Activated naive CD4-positive, alpha-beta T cell treated with anti-CD3 and anti-CD28 coated beads, Interleukin-2, amount 50 U/mL, for 72 hours (primary cell): ENCODE measurements at places on chromosomes 2 and 18.

GRCh38 chr2:127082974-127083373 is 24.0 kb downstream of the BIN1 start:
- no peak for DNase-seq

DNA sequence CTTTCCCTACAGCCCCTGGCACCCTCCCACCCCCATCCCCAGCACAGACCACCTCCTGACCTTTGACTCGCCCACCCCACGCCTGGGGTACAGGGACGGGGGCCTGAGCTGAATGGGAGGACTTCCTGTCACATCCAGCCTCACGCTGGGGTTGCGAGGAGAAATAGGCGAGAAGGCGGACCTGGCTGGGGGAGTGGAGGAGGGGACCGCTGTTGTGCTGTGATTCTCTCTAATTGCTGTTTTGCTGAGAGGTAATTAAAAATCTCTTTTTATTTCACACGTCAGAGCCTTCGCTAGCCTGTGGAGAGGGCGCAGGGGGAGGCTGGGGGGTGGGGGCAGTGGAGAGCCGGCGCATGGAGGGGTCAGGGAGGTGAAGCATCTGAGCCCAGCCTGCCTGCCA is 9.7 kb upstream of the ECEL1 start:
- no peak for DNase-seq

GRCh38 chr18:10184776-10185175 is 269.7 kb upstream of the APCDD1 start:
- no peak for DNase-seq

- no peak for DNase-seq
Observed at GRCh38 chr2:192007581-192008228, 160.8 kb upstream of the CAVIN2 start.

- DNase-seq = no peak
Observed at GRCh38 chr2:235583144-235583543, 89.3 kb downstream of the AGAP1 start.

DNA sequence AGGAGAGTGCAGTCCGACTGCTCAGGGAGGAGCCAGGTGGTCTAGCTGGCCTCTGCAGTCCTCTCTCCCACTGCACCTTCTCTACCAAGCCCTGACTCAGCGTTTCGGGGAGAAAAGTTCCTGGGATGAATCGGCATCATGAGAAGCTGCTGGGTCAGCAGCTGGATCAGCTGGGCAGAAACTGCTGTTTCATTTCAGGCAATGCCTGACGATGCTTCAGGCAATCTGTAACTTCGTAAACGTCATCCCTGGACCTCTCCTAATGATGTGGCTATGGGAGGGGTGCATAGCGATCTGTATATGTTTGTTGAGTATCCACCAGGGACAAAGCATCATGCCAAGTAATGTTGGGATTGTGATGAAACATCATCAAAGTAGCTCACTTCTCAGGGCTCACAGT is 20.7 kb downstream of the LIPG start:
- no peak for DNase-seq

DNA sequence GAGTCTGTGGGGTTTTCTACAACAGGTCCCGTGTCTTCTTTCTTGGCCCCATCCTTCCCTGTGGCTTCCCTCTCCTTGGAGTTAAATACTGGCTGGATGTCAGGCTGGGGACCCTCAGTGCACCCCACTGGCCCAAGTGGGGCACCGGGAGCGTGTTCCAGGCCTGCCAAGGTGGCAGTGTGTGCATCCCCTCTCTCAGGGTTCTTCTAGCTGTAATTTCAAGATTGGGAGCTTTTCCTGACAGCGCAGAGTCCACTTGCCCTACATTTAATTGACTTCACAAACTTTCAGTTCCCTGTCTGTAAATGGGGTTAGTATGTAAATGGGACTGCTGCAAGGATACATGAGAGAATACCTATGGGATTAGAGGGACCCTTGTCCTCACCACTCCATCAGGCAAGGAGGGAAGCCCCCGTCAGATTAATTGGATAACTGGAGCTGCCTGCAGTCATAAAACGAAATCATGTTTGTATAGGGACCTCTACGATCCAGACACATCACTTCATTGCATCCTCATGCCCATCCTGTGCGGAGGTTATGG is 66.6 kb downstream of the IL1R2 start:
- no peak for DNase-seq

DNA sequence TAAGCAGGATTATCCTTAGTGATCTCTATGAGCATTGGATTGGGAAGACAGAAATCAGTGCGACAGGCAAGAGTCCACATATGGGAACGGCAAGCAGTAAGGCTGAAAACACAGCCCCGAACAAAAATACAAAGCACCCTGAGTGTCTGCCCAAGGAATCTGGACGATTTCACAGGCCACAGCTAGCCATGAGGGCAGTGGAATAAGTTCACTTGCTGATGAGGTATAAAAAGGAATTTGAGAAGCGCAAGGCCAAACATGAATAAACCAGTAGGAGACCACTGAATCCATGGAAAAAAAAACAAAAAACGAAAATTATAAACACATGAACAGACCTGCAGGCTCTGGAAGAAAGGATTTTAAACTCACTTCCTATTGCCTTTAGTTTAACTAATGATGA is 24.3 kb downstream of the WDSUB1 start:
- no peak for DNase-seq

DNA sequence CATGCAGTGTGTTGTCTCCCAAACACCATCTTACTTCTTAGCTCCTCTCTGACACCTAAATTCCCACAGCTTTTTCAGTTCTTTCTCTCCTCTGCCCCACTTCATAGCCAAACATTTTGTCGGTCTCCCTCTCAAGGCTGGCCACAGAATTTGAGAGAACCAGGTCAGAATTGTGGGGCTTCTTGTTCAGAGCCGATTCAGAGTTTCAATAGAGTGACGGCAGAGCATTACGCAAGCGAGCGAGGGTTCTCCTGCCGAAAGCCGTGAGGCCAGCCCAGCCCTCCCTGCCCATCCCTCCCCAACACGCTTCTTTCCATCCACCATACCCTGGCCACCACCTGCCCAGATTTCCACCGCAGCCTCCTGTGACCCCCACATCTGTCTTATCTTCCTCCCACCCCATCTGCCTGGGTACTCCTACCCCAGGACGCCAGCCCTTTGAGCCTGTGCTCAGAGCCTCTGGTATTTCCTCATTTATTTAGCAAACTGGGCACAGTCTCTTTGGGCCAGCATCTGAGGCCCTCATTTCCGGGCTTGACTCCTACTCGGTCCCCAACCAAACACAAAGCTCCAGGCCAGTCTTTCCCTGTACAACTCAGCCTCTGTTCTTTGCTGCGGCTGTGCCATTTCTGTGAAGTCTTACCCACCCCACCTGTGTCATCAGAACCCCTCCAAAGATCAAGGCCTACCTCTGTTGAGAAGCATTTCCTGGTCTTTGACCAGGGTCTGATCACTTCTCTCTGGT is 70.0 kb upstream of the MAP4K4 start:
- DNase-seq = no peak

DNA sequence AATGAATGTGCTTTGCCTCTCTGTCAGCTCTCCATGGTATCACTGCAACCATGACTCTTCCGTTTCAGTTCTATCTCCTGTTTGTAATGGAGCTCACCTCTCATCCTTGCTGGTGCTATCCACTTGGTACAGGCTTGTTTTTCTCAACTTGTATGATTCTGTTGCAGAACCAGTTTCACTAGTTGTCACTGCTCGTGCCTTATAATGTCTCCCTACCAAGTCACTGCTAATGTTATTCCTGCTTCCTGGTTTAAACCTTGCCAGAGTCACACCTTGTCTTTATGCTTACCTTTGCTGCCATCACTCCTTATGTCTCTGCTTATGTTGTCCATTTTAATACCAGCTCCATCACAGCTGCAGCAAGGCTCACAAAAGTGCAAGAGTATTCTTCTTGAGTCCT is 1191.0 kb upstream of the LRRTM1 start:
- no peak for DNase-seq

- no peak for DNase-seq
Observed at GRCh38 chr2:50597206-50597605, 434.7 kb downstream of the NRXN1 start.

DNA sequence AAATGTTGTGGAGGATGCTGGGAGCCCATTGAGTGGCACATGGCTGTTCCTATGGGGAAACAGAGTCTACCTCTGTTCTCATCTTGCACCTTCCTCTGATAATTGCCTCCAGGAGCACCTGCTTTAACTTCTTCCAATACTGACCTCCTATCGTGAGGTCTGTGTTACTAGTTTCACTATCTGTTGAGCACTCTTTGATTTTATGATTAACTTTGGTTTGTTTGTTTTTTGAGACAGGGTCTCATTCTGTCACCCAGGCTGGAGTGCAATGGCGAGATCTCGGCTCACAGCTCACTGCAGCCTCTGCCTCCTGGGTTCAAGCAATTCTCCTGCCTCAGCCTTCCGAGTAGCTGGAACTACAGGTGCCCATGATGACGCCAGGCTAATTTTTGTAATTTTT is 12.1 kb upstream of the RFX8 start:
- DNase-seq = no peak

GRCh38 chr2:118993392-118993752 is 51.4 kb downstream of the MARCO start:
- no peak for DNase-seq

DNA sequence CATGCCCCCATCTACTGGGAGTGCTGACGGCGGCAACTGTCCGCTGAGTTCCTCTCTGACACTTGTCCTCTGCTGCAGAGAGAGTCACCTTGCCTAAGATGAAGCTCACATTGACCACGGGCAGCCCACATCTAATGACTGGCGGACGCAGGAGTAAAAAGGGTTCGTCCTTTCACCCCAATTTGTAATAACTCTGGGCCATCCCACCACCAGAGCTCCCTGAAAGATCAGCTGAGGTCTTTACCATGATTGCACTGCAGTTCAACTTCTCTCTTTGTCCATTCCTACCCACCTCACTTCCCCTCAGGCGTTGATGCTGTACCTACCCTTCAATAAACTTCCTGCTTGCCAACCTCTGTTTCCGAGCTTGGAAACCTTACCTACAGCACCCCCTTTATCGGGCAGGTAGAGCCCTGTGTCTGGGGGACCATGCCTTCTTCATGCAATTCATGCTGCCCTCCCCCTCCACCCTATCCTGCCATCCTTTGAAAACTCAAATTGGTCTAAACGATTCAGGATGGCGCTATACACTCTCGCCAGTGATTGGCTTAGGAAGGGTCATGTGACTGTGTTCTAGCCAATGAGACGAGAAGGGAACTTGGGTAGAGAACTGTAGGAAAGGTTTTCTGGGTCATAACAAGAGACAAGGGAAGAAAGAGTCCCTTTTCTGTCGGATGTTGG is 10.3 kb upstream of the B3GNT2 start:
- DNase-seq = no peak

- no peak for DNase-seq
Observed at GRCh38 chr18:2468051-2468450, 103.3 kb downstream of the METTL4 start.

GRCh38 chr2:38932586-38932985 is 42.9 kb downstream of the ARHGEF33 start:
- no peak for DNase-seq

DNA sequence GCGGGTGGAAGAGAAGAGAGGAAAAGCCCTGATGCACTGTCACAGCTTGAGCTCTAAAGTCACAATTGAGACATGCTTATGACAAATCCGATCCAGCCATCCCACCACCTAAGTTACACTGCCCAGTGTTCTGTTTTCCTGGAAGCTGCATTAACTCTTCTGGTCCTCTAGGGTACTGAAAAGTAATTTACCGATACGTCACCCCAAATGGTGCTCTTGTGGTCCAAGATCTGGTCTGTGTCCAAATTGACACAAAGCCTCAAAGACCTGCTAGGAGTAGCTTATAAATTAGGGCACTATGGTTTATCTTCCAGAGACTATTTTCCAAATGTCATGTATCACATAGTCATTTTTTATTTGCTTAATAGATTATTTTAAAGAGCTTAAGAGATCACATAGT is 186.7 kb upstream of the ETAA1 start:
- DNase-seq = no peak
